ENCODE measurements at places on chromosomes 3 and 15.
A peak's percentile ranks its signal among the peaks of the same experiment; 100 is the strongest.

DNA sequence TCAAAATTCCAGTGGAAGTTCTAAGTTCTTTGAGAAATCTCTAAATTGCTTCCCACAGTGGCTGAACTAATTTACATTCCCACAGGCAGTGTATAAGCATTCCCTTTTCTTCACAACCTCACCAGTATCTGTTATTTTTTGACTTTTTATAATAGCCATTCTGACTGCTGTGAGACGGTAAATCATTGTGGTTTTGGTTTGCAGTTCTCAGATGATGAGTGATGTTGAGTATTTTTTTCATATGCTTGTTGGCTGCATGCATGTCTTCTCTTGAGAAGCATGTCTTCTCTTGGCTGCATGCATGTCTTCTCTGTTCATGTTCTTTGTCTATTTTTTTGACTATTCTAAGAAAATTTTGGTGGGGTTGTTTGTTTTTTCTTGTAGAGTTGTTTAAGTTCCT, 499.6 kb upstream of the CCDC54 start:
- DNase-seq = no peak

- no peak for DNase-seq
These were observed 137.1 kb upstream of the THBS1 start for GRCh38 chr15:39443659-39444219.

DNA sequence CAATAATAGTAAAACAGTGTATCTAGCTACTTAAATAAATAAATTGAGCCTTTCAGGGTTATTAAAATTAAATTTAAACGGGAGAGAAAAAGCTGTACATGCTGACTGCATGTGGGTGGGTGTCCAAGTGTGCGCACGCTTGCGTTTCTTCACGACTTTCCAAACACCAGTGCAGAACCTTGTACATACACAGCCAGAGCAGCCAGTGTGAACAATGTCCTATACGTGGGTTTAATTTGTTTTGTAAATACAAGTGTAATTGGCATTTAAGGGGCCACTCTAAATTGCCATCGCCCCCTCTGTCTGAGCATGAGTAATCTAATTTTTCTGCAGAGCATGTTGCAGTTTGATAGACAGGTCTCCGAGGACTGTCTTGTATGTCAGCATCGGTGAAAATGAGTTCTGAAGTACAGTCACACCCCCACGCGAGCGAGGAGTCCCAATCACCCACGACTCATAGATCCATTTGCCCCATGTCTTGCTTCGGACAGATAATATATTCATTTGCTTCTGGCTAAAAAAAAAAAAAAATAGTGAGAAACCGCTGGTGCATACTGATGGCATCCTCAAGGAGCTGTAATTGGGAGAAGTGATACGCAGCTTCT, 121.8 kb upstream of the ARRDC4 start:
- DNase-seq = no peak

GRCh38 chr3:107651782-107652181, 129.0 kb downstream of the BBX start:
- no peak for DNase-seq

DNA sequence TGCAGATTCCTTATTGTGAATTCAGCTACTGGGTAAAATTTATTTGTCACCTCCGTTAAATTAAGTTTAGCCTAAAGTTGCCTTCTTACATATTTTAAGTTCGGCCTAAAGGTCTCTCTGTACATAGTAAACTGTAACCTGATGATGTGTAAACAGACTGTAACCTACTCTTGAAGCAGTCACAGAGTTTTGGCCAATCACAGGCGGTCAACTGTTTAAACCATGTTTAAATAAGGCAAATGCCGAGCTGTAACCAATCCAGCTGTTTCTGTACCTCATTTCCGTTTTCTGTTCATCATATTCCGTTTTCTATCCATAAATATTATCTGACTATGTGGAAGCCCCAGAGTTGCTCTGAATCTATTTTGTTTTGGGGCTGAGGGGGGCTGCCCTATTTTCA, 2.4 kb upstream of the ADAMTSL3 start:
- DNase-seq = no peak

- peak; percentile 64 for DNase-seq
These were observed 154.0 kb downstream of the ADAMTS9 start for GRCh38 chr3:64533617-64534317.

Measured in HepG2 (cell line).